ENCODE measurements at places on chromosomes 11 and 22. TPM values are rescaled to one million over a fixed set of nuclear protein-coding genes. Genes with fewer than 3 reads are reported as not detected.
A peak's percentile ranks its signal among the peaks of the same experiment; 100 is the strongest.

ARHGAP32 gene
- total RNA-seq = 6.0 TPM

C22orf42 gene
- not detected for total RNA-seq

DNA sequence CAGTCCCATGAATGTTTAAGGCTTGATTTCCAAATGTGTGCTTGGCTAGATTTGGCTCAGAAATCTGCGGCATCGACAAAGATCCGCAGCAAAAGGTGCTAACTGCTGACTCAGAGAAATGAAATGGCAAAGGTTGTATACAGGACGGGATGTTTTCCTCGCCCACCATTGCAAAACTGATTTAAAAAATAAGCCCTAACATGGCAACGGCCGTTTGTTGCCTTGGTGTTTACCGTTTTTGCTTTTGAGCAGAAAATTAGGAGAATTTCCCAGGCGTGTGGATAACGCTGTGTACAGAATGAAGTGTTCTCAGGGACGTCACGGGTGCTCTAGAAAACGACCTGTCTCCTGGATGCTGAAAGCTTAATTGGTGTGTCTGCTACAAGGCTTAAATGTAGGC lies 70.2 kb downstream of the ARHGAP8 start:
- DNase-seq = no peak

OR5J2 gene
- not detected for total RNA-seq

- DNase-seq = no peak
These were observed at the start of gene AASDHPPT for GRCh38 chr11:106077609-106078455. AASDHPPT (plus strand) TSS chr11:106077662; CDS start chr11:106077711, 49 bp downstream.

- no peak for DNase-seq
These were observed 75.7 kb downstream of the SIK3 start for GRCh38 chr11:117022526-117022925.

DNA sequence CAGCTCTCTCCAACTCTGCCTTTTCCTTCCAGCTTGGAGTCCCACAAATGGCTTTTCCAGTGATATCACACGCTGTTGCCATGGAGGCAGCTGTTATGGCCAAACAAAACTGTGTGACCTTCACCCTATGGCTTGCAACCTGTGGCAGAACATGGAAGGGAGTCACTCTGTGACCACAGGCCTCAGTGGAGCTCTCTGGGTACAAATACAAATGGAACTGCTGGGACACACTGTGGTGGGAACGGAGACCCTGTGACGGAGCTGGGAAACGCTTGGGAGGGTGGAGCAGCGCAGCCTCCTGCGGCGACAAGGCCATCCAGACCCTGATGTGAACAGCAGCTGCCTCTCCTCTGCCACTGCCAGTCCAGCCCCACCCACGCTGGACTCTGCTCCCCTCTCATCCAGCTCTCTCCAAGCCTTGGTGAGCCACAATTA lies 162.5 kb downstream of the ETS1 start:
- no peak for DNase-seq

KDM4D gene
- 0.54 TPM for total RNA-seq

SAA1 gene
- not detected for total RNA-seq

- DNase-seq = no peak
These were observed 32.7 kb upstream of the CCDC34 start for GRCh38 chr11:27395556-27396258.

DNA sequence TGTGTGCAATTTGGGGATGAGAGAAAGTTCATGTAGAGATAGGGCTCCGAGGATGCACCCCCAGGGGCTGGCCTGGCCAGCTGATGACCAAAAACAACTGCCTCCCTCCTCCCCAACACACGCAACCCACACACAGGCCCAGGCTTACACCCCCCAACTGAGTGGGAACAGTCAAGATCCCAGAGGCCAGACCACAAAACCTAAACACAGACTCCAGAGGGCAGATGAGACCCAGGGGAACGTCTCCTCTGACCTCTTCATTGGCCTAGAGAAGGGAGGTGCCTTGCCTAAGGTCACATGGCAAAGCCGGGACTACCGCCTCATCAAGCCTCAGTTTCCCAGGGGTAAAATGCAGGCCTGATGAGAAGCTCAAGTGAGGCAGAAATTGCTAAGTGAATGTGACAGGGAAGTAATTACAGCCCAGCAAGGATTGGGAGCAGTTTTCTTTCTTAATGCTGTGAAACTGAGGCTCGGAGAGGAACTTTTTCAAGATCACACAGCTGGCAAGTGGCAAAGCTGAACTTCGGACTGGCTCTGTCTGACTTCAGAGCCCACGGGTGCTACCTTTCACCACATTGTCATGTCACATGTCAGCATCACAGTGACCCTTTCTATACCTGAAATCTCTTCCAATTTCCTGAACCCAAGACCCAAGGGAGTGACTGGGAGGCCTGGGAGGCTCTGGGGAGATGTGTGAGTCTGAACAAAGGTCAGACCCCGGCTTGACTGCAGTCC lies 69.9 kb upstream of the WNT11 start:
- DNase-seq = no peak

GRCh38 chr11:59842316-59842715 lies 3.0 kb downstream of the CBLIF start:
- DNase-seq = no peak

DERL3 gene
- 1.2 TPM for total RNA-seq

- no peak for DNase-seq
These were observed 57.9 kb downstream of the LRRC74B start for GRCh38 chr22:21103633-21104032.

DNA sequence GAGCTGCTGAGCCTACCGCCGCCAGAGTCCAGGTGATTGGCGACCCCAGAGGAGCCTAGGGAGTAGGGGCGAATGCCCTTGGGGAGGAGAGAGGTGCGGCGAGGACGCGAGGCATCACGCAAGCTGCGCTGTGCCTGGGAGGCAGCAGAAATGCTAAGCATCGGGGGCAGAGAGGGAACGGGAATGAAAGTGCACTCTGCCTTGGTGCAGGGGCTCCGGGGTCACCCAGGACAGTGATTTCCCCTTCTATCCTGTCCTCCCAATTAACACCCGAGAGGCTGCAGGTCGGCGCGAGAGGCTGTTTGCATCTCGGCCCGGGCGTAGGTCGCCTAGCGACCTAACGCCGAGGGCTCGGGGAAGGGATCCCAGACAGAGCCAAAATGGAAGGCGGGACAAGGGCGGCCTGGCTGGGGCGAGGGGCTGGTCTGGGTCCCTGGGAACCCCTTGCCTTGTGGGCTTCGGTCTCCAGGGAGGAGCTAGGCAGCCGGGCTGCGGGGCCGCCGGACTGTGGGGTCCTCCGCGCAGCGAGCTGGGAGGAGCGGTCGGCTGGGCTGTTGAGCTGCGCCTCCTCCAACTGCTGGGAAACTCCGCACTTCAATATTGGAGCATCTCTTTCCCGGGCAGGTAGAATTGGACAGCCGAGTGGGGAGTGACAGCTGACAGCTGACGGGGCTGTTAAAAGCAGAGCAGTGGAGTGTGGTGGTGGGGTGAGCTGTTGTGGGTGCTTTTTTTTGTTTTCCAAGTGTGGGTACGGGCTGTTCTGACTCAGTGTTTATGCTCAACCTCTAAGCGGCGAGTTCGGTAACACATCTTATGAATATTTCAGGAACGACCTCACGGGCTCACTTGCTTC lies 657 bp downstream of the ELMOD1 start:
- DNase-seq = no peak

GRCh38 chr11:84829162-84829561 lies 798.0 kb downstream of the DLG2 start:
- no peak for DNase-seq

- no peak for DNase-seq
These were observed 33.9 kb downstream of the ISX start for GRCh38 chr22:35099883-35100282.

DNA sequence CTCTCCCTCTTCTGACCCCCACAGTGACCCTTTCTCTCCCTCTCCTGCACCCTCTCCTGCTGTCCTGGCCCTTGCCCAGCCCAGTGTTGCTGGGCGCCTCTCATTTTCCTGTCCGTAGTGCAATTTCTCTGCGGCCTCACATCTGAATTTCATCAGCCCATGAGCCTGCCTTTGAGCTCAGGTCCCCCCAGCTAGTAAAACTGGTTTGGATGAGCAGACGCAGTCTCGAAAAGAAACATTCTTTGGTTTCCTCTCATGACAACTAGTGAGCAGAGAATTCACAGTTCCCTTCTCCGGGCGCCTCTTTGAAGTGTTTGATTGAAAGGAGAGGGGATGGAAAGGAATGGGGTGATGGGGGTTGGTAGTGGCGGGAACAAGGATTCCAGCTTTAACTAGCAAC lies 126.0 kb upstream of the CADM1 start:
- no peak for DNase-seq

- DNase-seq = no peak
These were observed 108.5 kb downstream of the MICAL2 start for GRCh38 chr11:12218909-12219308.

DNA sequence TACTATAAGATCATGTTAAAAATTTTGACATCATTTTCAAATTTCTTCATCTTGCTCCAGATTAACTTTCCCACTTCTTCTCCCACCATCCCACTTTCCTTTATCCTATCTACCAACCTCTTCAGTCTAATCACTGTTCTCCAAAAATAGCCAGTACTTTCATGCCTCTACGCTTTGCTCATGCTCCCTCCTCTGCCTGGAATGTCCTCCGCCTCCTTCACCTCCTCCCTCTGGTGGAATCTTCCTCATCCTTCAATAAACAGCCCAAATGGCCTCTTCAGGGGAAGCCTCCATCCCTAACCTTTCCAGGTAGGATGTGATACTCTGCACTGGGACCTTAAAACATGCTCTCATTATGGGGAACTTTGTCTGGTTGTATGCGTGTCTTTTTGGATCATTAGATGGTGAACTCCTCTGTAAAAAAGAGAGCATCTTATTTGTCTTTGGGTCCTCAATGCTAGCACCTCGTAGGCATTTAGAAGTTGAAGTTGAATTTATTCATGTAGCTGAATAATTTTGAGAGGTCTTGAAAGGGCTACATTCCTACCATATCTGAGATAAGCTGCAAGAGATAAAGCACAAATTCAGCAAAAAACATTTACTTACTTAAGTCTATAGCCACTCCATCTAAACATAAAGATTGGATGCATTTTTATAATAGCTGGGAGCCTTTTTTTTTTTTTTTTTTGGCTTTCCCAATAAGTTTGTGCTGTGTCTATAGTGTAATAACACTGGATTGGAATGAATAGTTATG lies 8.0 kb upstream of the CSRP3 start:
- DNase-seq = no peak

GRCh38 chr11:115428306-115428705 lies 75.9 kb downstream of the CADM1 start:
- no peak for DNase-seq

DNA sequence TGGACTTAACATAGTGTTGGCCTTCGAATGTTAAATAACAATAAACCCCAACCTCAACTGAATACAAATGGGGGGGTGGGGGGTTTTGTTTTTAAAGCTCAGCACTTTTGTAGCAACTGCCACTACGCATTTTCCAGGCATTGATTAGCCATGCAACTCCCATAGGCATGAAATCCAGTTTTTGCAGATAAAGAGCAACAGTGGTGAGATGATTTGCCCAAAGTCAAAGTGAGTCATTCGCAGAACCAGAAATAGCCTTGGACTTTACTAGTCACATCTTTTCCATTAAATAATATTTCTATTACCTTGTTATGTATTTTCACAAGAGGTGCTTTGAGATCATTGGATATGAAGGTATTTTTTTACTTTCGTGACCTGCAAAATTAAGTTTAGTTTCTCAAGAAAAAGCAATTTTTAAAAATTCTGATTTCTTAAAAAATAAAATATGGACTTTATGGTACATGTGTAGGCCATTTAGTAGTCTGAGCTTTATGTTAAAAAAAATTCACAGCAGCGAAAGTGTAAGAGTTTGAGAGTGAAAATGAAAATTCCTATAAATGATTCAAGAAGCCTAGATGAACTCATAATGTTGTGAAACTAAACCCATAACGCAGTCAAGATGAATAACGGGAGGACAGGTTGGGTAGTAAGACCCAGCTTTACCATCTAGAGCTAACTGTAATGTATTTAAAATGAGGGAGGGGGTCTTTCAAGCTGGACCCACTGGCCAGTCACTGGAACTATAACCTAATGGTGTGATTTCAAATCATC lies 1.9 kb upstream of the PHF21A start:
- DNase-seq = no peak

DNA sequence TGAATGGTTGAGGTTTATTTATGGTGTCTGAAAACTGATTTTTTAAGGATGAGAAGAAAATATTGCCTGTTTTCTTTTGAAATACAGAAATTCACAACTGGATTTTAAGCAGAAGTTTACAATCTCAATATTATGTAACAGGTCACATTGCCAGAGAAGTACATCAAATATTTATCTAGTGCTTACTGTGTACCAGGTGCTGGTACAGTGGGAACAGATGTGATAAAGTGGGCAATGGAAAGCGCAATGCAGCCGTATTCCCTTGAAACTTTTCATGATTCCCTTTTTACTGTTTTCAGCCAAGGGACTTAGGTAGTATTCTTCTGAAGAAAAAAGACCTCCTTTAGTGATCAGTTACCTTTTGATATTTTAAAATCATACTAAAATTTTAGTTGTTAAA lies 49.6 kb downstream of the TTC17 start:
- DNase-seq = no peak

CDCA5 gene
- 1.2 TPM for total RNA-seq

- DNase-seq = no peak
These were observed 717 bp upstream of the ZNF202 start for GRCh38 chr11:123742031-123742723.

APOL1 gene
- total RNA-seq = 19.8 TPM

GRCh38 chr22:43996170-43996980 lies 27.7 kb upstream of the PARVB start:
- peak; percentile 67 for DNase-seq

DNA sequence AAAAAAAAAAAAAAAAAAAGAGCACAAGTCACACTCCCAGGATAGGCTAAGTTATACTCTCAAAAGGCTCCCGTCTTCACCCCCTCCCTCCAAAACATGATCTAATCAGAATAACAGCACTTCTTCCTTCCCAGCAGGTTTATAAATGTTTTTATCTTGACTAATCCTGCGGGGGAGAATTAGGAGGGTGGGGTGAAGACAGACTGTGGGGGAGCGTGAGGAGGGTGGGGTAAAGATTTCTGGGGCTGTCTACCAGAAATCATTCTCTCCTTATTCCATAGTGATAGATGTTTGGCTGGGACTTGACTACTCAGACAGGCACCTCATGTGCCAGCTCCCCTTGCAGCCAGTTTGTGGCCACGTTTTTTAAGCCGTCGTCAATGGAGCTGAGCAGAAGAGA lies 17.0 kb downstream of the KCNE3 start:
- DNase-seq = no peak

GRCh38 chr11:77710358-77710757 lies 72.8 kb upstream of the CLNS1A start:
- DNase-seq = no peak

PDE2A gene
- total RNA-seq = 1.4 TPM

GRCh38 chr11:75896843-75897419 lies 81.9 kb downstream of the UVRAG start:
- no peak for DNase-seq

C22orf23 gene
- not detected for total RNA-seq

GRCh38 chr11:107689317-107690202 lies 22.3 kb downstream of the SLN start:
- DNase-seq = no peak

All from T-cell (primary cell).